ENCODE measurements at places on chromosomes 3 and 15.

GRCh38 chr3:59469948-59470723, 420.3 kb upstream of the CFAP20DC start:
- DNase-seq = no peak

- DNase-seq = no peak
Observed at GRCh38 chr3:39250116-39250747, 29.6 kb downstream of the CX3CR1 start.

GRCh38 chr3:178676942-178677790, 140.9 kb downstream of the KCNMB2 start:
- DNase-seq = no peak

DNA sequence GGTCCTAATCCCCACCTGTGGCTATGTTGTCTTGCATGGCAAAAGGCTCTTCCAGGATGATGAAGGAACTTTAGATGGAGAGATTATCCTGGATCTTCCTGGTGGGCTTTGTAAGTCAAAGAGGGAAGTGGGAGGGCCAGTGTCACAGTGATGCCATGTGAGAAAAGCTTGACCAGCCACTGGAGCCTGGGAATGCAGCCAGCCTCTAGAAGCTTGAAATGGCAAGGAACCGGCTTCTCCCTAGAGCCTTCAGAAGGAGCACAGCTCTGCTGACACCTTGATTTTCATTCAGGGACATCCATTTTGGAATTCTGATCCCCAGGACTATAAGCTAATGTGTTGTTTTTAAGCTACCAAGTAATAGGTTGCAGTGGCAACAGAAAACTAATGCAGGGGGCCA, 58.3 kb downstream of the CLEC3B start:
- no peak for DNase-seq

DNA sequence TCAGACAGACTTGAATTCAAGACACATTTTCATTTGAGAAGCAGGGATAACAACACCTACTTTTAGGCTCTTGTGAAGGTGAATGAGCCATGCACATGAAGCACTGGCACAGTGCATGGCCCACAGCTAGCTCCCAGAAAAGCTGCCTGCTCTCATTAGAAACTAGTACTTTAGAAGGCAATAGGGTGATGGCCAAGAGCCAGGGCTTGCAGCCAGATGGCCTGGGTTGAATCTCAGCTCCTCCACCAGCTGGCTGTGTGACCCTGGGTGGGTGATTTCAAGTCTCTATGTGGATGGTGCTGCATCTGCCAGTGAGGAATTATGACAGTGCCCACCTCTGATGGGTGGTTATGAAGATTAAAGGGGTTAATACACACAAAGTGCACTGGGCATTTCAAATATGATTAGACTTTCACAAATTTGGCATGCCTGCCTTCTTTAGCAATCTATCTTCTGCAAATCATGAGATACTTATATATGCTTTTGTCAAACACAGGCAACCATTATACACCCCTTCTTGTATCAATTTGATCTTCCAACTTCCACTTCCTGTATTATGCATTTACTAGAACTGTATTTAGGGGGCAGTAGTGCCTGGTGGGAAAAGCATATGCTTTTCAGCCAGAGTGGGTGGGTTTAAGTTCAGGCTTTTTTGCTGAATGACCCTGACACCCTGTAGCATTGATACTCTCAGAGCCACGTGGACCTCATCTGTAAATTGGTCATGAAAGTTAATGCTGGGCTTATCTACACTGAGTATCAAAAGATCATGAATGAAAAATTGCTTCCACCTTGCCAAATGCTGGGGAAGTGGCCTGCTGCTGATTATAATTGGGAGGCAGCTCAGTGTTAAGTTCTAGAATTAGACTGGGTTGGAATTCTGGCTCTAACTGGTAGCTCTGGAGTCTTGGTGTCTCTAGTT, 34.7 kb upstream of the RBP1 start:
- DNase-seq = no peak

- no peak for DNase-seq
Observed at GRCh38 chr3:46187876-46188275, 20.2 kb downstream of the CCR1 start.

GRCh38 chr3:185582236-185582635, 3.9 kb upstream of the SENP2 start:
- no peak for DNase-seq

GRCh38 chr3:117645561-117646242, 936.1 kb downstream of the TUSC7 start:
- no peak for DNase-seq

DNA sequence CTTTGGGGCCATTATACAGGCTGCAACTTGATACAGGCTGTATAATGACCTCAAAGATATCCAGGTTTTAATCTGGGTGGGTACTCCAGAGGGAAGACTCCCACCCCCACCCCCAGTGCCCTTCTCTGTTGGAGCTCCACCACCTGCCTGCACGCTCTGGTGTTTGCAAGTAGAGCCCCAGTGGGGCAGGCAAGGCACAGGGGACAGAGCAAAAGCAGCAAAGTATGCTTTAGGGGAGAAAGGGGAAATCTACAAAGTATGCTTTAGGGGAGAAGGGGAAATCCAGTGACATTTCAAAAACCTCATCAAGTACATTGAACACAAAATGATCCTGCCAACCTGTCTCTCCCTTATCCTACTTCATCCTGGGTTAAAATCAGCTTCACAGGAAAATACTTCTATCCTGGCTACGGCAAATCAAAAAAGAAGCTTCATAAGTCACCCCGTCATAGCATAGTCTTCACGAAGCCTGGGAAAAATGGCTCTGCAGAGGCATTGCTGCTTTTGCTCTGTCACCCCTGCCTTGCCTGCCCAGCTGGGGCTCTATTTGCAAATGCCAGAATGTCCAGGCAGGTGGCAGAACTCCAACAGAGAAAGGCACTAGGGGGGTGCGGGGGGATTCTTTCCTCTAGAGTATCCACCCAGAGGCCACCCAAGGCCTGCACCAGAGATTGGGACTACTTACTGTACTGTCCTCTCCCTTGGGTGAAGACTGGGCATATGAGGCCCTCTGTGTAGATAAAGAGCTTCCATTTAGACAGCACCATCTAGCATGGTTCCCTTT, 60.9 kb upstream of the ATP11B start:
- no peak for DNase-seq

DNA sequence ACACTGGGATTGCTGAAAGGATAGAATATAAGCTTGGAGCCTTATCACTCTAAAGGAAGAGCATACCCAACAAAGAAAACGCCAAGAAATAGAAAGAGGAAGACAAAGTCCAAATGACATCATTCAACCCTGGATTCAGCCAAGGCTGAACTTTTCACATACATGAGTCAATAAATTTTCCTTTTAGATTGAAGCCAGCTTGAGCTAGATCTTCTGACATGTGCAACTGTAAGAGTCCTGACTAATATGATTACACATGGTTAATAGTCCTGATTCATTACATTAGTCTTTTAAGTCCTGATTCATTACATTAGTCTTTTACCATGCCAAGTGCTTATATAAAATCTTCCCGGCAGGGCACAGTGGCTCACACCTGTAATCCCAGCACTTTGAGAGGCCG, 13.6 kb upstream of the DENND6A start:
- DNase-seq = no peak

- DNase-seq = no peak
Observed at GRCh38 chr3:179452872-179453271, 1.6 kb upstream of the GNB4 start.

- DNase-seq = no peak
Observed at GRCh38 chr3:137205394-137206045, 247.7 kb downstream of the IL20RB start.

DNA sequence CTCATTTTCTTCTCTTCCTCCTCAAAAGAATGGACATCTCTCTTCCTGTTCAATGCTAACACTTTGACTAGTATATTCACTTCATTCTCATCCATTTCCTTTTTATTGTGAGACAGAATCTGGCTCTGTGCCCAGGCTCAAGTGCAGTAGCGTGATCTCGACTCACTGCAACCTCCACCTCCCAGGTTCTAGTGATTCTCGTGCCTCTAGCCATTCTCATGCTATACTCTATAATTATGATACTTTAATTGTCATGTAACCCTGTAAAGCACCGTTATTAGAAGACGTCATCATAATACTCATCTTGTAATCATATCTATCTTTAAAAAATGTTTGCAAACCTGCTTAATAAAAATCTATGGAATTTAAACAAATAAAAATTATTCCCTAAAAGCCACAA, 107.0 kb downstream of the SHOX2 start:
- no peak for DNase-seq

- no peak for DNase-seq
Observed at GRCh38 chr15:31476866-31477265, 150.2 kb downstream of the KLF13 start.

DNA sequence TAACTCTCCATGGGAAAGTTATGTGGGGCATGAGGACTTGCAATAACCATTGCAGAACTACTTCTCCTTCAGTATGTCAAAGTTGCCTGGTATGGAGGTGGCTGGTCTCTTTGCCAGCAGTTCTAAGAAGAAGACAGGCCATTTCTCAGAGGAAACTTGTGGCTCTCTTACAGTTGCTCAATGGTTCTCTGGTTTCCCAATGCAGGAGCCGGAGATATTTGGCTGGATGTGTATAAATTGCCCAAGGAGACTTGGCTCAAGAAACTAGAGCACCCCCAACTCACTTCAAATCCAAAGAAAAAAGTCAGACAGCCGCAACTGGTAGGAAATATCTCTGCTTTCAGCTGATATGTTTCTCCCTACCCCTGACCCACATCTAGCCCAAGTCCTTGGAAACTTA, 24.2 kb downstream of the WDR93 start:
- DNase-seq = no peak

DNA sequence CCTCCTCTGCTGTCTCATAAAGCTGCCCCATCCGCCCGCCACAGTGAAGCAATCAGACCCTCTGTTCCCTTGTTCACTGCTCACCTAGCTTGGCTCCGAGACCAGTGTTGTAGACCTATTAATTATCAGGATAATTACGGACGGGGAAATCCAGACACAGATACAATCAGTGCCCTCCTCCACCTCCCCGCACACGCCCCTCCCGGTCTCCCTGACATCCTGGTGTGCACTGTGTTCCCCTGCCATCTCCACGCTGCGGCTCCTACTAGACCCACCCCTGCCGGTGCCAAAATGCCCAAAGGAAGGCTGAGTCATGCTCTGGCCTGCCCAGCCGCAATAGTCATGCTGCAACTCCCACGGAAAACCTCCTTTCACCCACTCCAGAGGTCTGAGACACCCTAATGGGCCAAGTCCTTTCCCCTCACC, 277.3 kb upstream of the TLE3 start:
- DNase-seq = no peak

DNA sequence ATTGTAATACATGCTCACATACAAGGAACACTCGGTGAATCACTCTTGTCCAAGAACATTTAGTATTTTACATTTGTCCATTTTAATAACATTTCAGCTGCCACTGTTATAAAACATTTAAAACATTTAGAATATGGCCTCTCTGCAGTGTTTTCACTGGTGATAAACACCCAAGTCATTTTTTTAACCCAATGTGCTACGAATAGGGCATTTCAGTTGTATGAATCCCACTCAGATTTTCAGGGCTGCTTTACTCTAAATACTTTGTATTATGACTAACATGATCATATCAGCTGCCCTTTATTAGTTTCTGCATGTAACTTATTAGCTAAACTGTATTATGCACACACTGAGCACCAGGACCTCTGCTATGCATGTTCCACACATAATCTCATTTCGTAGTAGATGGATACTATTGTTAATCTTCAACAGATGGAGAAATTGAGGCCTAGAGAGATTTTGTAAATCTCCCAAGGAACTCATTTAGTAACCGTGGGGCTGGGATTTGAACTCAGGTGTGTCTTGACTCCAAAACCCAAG, 148.6 kb upstream of the CDIN1 start:
- DNase-seq = no peak

- DNase-seq = no peak
Observed at GRCh38 chr3:115961380-115961779, 338.1 kb downstream of the GAP43 start.

- DNase-seq = no peak
Observed at GRCh38 chr3:143650827-143651226, 197.4 kb downstream of the SLC9A9 start.

- DNase-seq = no peak
Observed at GRCh38 chr15:67558502-67558901, 16.0 kb downstream of the MAP2K5 start.

- DNase-seq = no peak
Observed at GRCh38 chr15:69945729-69946128, 152.0 kb downstream of the TLE3 start.

DNA sequence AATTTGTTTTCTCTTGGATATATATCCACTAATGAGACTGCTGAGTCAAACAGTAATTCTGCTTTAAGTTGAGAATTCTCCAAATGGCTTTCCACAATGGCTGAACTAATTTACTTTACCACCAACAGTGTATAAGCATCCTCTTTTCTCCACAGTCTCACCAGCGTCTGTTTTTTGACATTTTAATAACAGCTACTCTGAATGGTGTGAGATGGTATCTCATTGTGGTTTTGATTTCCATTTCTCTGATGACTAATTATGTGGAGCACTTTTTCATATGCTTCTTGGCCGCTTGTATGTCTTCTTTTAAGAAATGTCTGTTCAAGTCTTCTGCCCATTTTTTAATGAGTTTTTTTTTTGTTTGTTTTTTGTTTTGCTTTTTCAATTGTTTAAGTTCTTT, 206.2 kb downstream of the CTNNB1 start:
- no peak for DNase-seq

DNA sequence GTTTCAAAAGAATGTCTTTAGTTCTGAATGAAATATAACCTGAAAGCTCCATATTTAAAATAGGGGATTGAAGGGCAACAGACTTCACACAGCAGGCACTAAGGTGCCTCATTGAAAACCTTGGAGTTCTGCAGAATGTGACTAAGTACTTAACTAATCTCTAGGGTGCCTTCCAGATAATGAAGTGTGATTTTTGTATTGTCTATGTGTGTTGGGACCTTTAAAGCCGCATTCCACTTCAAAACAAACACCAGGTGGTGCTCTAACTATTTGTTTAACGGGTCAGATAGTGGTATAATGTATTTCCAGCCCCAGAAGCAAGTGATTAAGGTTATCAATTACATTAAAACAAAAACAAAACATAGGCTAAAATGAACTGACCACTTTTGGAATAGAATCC, 28.0 kb downstream of the TFG start:
- DNase-seq = no peak

DNA sequence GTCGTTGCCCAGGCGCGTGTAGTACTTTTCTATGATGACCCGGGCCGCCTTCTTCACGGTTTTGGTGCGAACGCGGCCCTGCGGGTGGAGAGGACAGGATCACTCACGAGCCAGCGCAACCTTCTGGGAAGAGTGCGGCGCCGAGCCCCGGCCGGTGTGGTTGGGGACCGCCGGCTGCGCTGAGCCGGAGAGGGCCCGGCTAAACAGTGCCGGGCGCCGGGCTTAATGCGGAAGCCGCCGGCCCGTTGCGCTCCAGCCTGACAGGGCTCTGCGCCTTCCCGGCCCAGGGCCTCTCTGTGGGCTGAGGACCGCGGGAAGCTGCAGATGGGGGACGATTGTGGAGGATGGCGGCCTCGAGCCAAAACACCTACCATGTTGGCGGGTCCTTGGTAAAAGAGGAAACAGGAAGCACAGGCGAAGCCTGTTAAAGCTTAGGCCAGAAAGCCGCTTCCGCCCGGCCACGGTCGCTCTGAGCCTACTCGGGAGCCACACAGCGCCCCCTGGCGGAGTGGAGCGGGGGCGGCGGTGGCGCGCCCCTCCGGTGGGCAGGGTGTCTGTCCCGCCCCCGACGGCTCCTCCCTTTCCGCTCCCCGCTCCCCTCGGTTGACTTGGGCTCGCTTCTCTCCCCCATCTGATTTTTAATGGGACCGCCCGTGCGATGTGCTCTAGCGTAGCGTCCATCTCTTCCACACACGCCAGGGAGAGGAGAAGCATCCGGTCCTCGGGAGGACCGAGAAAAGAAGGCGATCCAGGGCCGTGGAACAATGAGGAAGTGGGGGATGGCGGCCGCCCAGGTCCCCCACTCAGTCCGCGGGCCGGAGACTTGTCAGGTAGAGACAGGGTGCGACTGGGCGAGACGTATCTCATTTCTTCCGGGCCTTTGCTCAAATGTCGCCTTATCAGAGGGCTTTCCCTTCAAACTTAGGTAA, at the start of gene RPS17:
TSS of gene RPS17 (minus strand) at position 403 of the 929 bp plus-strand sequence. CDS start at position 374, 29 bp downstream.
- peak; percentile 99 for DNase-seq

Data from activated naive CD8-positive, alpha-beta T cell treated with anti-CD3 and anti-CD28 coated beads for 36 hours (primary cell).